IPS-NIHi11 (cell line): ENCODE measurements at places on chromosomes 2 and 18.

GRCh38 chr2:201228271-201228911, 31.9 kb upstream of the CASP8 start:
- DNase-seq: no peak

GRCh38 chr2:230666885-230667712, 45.5 kb upstream of the CAB39 start:
- peak; percentile 36 for DNase-seq

GRCh38 chr18:63320975-63321265, 1.4 kb upstream of the BCL2 start:
- DNase-seq: no peak

GRCh38 chr18:11847811-11848210, 3.4 kb upstream of the CHMP1B start:
- DNase-seq: no peak

GRCh38 chr2:23532391-23533337, 147.7 kb downstream of the KLHL29 start:
- no peak for DNase-seq

DNA sequence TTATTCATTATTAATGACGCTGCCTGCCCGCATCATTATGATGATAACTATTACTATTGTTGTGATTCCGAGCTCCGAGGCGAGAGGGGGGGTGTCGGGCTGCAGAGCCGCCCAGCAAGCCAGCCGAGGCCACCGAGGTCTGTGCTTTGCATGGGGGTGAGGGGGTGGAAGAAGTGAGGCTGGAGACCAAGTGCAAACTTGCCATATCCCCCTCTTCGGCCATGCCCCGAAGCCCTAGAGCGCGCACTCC, 3.6 kb downstream of the BCL11A start:
- no peak for DNase-seq

- no peak for DNase-seq
Observed at GRCh38 chr2:207764096-207764630, 5.5 kb downstream of the FZD5 start.

DNA sequence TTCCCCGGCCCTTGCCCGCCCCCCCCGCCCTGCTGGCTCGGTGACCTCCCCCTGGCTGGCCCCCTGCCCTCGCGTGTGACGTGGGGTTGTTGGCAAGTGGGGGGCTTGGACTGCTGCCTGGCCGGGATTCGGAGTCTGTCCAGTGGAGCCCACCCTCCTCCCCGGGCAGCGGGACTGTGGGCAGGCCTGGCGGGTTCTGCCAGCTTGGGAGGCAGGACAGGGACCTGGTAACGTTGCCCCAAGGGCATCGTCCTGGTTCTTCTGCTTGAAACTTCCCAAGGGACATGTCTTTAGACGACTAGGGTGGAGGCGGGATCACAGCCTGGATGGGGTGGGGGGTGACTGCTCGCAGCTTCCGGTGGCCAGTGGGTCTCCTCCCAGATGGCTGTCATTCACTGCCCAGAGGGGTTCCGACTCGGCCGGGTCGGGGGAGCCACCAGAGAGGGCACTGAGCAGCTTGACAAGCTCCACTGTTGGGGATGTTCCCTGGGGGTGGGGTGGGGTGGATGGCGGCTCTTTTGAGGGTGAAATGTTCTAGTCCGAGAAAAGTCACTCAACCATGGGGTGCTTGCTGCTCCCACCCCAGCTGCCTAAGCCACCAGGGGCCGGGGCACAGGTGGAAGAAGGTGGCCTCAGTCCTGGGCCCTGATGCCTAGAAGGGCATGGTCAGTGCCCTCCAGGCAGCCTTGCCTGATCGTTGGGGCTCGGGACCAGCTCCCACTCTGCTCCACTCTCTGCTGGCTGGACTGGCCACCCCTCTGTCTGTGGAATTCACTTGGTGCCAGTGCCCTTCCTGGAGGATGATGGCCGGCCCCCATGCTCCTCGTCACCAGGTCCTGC, 4.3 kb upstream of the HS6ST1 start:
- DNase-seq: peak; percentile 62

- DNase-seq: no peak
Observed at GRCh38 chr2:28434600-28434989, 41.9 kb downstream of the FOSL2 start.

- no peak for DNase-seq
Observed at GRCh38 chr2:241239552-241240202, 51.2 kb downstream of the ANO7 start.

DNA sequence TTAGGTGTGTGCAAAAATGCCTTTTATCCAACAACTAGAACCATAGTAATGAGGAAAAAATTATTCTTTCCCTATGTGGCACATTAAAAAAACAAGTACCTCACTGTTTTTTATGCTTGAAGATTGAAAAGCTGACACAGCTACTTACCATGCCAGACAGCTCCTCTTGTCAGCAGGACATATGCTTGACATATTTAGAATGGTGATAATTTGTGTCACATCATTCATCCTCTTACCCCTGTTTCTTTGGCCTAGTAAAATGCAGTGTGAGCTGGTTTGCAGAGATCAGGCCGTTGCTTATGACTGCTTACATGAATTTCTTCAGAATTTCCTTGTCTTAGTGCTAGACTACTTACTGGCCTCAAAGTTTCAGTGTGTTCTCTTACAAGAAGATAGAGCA, 869.9 kb downstream of the LRP1B start:
- no peak for DNase-seq

DNA sequence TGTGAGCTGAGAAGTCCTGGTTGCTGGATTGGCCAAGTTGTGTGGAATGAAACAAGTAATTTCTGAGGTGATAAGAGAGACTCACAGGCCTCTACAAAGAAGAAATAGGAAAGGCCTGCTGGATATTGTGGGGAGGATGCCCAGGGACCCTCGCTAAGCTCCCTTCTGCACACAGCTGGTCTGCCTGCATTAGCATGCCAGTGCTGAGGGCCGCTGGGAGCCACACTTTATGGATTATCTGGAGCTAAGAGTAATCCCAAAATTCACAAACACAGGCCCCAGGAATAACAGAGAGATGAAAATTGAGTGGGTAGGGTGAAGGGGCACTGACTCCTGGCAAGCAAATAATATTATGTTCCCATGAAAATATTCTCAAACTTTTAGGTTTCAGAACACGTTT, 114.9 kb upstream of the SIX3 start:
- no peak for DNase-seq

DNA sequence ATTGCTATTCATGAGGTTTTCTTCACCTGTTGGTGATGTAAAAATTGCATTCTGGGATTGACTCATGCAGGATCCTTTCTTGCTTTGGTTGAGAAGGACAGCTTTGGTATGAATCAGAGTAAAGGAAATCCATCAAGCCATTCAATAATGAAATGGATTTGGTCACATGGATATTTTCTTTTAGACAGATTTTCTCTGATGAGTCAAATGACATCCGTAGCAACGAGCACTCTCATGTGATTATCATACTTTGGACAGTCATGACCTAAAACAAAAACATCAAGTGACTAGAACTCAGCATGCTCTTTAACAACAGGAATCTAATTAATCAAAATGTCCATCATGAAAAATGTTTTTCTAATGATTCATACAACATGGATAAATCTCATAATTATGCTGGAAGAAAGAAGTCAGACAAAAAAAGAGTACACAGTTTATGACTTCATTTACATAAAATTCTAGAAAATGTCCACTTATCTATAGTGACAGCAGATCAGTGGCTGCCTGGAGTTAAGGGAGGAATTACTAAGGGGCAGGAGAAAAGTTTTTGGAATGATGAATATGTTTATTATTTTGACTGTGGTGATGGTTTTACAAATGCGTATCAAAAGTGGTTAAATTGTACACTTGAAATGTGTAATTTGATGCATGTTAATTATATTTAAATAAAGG, 30.7 kb downstream of the TRAK2 start:
- DNase-seq: no peak

DNA sequence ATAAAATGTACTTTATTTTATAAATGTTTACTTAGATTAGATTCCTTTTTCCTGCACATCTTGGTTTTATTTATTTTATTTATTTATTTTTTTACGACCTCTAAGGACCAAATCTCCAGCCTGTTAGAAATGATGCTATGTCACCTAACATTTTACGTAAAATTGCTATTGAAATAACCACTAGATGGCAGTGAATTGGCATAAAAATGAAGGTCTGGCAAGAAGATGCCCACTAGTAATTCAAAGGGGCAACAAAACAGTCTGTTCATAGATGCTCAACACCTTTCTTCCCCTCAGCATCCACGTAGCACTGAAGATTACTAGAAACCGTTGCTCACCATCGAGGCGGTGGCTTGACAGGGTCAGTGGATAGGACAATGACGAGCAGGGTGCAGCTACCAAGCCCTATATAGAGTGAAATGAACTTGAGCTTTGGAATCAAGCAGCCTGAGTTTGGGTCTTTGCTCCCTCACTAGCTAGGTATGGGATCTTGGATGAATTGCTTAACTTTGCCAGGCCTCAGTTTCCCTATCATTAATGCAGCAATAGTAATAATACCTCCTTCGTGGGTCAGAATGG, 128.7 kb upstream of the L3MBTL4 start:
- DNase-seq: peak; percentile 36

- peak; percentile 68 for DNase-seq
Observed at GRCh38 chr2:236827997-236828396, 257.7 kb upstream of the COPS8 start.

GRCh38 chr18:79510731-79511241, 115.1 kb downstream of the NFATC1 start:
- no peak for DNase-seq

- peak; percentile 17 for DNase-seq
Observed at GRCh38 chr2:56014046-56014730, 90.6 kb upstream of the EFEMP1 start.

DNA sequence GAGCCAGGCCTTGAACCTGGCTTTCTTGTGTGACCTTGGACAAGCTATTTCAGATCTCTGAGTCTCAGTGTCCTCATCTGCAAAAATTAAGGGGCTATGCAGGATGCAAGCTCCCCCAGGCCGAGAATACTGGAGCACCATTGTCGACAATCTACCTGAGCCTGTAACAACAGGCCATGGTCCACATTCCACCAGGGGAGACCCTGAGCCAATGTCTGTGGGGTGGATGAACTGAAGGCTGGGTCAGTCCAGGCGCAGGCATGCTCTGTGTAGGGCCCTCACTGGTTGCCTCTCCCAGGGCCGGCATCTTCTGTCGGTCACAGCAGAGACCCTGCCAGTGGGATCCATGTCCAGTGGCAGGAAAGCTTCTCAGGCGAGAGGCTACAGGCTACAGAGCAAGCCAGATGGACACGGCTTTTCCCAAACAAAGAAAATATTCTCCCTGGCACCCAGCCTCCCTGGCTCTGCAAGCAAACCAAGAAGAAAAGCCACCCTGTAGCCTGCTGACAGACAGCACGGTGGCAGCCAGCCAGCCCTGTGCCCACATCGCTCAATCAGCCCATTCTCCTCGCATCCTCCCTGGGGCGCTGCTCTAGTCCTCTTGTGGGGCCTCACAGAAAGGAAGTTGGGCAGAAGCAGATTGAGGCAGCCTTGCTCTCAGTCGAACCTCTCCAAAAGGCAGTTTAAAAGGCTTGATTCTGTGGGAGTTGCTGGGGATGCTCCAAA, 48.7 kb upstream of the FZD7 start:
- no peak for DNase-seq

- DNase-seq: peak; percentile 18
Observed at GRCh38 chr2:45585267-45585861, 25.7 kb downstream of the SRBD1 start.

DNA sequence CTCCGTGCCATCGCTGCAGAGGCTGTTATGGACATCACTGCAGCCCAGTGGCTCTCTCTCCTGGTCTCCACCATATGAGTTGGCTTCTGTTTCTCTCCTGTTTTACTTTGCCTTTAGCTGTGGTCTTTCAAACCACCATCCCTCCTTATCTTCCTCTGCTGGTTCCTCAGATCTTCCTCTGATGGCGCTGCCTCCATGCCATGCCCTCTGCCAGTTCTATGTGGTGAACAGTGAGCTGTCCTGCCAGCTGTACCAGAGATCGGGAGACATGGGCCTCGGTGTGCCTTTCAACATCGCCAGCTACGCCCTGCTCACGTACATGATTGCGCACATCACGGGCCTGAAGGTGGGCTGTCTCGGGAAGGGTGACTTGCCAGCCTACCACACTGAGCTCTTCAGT, 13.1 kb downstream of the TYMS start:
- DNase-seq: no peak

DNA sequence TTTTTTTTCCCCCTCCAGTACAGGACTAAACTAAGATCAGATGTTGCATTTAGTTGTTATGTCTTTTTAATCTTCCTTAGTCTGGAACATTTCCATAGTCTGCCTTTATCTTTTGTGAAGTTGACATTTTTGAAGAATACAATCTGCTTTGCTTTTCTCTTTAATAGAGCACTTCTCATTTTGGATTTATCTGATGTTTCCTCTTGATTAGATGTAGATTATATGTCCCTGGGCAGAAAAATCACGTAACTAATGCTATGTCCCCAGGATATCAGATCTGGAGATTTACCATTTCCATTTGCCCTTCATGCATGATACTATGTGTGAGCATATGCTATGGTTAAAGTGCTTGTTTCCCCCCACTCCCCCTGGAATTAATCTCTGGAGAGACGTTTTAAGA, 6.2 kb downstream of the ZNF638 start:
- DNase-seq: no peak

DNA sequence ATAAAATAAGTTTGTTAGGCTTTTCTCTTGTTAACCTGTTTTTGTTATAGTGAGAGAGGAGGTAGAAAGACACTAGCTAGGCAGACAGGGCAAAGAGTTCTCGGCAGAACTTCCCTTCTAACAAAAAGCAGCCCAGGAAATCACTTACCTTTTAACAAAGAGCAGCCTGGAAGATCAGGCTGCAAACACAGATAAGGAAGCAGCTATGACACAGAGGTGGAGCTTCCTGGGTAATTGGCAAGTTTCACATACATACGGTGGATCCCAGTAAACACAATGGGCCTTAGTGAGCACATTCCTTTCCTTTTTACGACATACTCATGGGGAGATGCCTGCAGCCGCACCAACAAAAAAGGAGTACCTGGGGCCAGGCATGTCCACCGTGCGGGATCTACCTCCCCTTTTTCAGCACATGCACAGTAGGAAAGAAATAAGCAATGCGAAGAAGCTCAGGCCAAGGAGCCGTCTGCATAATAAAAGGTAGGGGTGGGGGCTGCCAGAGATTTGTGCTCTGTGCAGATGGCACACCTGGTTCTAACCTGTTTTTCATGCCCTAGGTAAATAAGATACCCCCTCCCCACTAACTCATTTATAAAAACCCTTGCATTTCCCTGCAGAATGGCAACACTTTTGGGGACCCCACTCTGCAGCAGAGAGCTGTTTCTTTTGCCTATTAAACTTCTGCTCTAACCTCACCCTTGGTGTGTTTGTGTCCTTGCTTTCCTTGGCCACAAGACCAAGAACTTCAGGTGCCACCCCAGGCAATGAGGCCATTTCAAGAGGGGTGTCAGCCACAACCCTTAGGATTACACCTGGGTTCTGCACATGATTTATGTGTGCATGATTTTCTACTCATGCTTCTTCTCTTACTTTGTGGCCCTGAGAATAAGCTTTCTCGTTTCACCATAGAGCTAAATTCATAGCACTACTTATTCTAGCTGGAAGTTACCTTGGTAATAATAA, 26.5 kb downstream of the MDH1 start:
- peak; percentile 55 for DNase-seq
